CD4-positive, alpha-beta T cell treated with Interleukin-17A for 1 hour (primary cell): ENCODE measurements at places on chromosomes 5 and 9.
A peak's percentile ranks its signal among the peaks of the same experiment; 100 is the strongest.

DNA sequence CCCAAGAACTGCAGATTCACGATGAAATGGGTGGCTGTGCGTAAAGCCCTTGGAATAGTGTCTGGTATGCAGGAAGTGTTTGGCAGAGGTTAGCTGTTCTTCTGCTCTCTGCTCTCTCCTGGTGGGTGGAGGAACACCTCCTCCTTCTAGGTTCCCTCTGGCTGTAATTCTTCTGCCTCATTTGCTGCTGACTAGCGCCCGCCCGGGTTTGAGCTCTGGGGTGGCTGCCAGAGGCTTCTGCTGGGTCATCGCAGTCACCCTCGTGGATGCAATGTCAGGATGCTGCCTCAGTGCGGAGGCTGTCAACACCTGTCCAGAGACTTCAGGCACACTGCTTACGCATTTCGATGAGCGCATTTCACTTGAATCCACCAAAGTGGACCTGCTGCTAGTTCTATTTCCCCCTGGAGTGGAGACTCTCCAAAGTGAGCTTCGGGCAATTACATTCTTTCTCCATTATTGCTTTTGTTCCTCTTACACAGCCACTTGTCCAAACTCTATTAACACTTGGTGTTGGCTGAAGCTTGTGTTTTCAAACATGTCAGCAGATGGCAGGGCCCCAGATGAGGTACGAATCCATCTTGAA, 11.7 kb downstream of the DOCK2 start:
- DNase-seq, result no peak

- DNase-seq, result no peak
These were observed 233.4 kb upstream of the CDH6 start for GRCh38 chr5:30960036-30960435.

- peak; percentile 88 for DNase-seq
These were observed 19.3 kb downstream of the PPIP5K2 start for GRCh38 chr5:103139264-103139865.

- DNase-seq, result no peak
These were observed 118.1 kb downstream of the DPYSL3 start for GRCh38 chr5:147391781-147392180.

DNA sequence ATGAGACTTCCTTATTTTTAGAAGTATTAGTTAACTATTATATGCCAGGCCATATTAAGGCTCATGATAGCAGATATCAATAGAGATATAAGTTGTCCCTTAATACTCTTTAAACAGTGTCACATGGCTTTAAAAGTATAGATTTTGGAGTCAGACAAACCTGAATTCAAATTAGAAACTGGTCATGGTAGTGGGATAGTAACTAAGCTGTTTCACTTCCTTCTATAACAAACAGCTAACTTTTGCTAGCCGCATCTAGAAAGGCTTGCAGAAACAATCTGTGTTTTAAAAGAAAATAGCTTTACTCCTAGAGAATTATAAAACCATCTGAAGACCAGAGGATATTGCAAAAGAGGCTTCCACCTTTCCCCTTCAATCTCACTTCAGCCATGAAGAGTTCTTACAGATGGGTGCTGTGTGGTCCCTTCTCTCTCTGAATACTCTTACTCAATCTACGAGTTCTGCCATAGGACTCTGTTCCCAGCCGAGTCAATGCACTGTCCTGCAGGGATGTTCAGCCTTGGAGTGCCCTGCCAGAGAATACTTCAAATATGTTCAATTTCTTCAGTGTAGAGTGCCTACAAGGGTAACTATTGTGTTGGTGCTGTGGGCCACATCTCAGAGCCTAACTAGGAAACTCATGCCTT, 810.2 kb downstream of the EFNA5 start:
- DNase-seq, result no peak

DNA sequence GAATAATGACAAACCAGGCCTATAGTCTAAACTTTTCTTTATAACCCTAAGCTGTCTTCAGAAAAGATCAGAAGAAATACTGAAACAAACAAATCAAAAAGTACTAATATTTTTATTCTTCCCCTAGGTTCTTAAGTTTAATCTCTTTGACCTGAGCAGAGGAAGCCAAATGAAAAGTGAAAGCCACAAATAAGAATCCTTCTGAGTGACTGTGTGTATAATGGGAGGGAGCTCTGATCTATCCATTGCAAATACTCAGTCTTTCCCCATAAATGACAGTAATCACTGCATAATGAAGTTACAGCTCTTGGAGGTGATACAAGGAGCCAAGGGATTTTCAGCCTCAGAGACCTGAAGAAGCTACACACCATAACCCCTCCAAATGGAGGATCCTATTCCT, 126.9 kb upstream of the ATP10B start:
- DNase-seq, result no peak

- no peak for DNase-seq
These were observed 23.4 kb downstream of the URM1 start for GRCh38 chr9:128394379-128395168.

GRCh38 chr5:170166101-170166500, 60.4 kb downstream of the FOXI1 start:
- DNase-seq, result no peak

DNA sequence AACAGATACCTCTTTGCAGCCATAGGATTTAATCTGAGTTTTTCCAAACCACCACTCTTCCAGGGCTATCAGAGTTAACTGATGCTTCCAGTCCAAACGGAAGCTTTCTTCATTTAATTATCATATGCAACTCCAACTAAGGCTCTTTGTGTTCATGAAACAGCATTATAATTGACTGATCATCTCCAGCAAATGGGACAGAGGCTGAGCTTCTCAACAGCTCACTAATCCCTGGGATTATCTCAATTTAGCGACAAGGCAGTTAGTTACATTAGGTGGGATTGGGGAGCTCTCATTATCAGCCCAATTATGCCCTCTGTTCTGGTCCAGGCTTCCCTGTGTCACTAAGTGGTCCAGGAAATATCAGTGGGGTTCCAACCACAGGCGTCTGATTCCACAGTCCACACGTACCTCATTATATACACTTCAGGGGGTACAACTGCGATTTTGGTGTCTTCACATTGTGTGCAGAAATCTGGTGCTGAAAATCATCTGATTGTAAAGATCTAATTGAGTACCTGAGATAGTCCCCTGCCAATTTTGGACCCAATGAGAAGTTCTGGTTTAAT, 313.5 kb upstream of the PANK3 start:
- DNase-seq, result no peak

- DNase-seq, result no peak
These were observed 3.7 kb downstream of the LSM11 start for GRCh38 chr5:157747173-157747740.

DNA sequence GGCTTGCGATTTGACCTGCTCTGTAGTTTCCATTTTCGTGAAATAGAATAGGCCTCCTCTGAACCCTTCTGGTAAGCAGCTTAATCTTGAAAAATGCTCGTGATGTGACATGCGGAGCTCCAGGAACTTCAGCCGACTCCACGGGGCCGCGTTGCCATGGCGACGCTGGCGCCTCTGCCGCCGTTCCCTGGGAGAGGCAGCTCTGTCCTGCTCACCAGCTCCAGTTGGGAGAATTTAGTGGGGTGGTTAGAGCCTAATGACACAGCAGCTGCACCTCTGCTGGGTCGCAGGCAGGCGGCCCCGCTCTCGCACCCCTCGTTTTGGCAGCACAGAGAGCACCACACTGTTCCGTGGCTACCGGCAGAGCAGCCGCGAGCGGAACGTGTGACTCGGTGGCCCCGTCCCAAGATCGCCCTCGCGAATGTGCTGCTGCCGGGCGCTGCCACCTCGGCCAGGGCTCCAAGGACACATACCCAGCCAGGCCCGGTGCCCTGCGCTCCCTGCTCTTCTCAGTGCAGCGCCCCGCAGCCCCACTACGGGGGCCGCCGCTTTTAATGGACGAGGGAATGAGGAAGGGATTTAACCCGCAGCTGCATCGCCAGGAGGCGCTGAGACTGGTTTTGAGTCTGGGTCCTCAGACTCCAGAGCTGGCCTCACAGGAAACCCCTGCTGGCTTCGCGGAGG, 131.2 kb upstream of the LMX1B start:
- no peak for DNase-seq

- no peak for DNase-seq
These were observed 346.7 kb downstream of the PLK2 start for GRCh38 chr5:58113172-58113571.

DNA sequence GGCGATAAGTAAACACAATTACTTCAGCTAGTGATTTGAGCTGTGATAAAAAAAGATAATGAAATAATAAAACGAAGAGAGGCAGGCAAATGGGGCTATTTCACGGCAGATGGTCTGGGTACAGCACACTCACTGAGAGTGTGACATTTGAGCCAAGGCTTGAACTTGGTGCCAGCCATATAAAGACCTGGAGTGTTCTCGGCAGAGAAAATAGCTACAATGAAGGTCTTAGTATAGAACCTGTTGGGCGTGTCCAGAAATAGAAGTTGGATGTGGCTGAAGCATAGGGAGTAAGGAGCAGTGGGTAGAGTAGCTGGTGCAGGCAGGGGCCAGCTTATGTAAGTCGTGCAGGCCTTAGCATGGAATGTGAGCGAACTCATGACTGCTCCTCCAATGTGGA, 660.3 kb upstream of the WWC1 start:
- DNase-seq, result no peak

- DNase-seq, result no peak
These were observed 57.6 kb downstream of the IL31RA start for GRCh38 chr5:55908804-55909203.

DNA sequence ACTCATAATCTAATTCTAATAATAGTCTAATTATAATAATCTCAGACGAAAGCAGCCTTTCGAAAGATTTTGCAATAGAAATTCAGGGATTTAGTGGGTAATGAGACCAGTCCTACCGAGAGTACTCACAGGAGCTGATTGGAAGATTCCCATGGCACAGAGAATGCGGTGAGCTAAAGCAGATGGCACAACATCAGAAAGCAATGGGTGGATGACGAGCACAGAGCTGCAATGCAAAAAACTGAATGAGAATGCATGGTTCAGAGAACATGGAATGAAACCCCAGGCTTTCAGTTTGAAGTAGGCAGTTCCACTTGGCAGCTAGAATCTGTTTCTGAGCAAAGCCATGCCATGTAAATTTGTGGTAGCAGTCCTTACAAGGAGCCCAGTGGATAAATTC, 78.2 kb upstream of the SPINK5 start:
- DNase-seq, result no peak

- DNase-seq, result no peak
These were observed 13.8 kb downstream of the PDCL start for GRCh38 chr9:122814545-122814944.

GRCh38 chr5:103346162-103346748, 87.7 kb downstream of the MACIR start:
- no peak for DNase-seq

GRCh38 chr5:59729820-59730219, 163.7 kb downstream of the PDE4D start:
- DNase-seq, result no peak

DNA sequence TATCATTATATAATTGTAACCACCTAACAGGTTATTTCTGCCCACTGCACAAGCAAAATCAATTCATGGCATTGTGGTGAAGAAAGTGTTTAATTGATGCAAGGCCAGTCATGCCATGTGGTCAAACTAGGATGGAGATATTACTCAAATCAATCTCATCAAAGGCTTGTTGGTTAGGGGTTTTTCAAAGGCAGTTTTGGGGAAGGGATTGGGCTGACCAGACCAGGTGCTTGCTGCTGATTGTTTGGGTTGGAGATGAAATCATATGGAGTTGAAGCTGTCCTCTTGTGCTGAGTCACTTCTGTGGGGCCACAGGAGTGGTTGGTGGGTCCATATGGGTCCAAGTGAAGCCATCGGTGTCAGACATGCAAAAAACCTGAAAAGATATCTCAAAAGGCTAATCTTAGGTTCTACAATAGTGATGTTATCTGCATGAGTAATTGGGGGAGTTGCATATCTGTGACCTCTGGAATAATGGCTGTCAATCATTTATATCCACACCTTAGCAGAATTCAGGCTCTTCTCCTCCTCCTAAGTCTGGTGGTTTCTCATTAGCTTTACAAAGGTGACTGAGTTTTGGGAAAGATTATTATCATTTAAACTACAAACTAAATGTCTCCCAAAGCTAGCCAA, 44.9 kb downstream of the HMGCS1 start:
- DNase-seq, result no peak

DNA sequence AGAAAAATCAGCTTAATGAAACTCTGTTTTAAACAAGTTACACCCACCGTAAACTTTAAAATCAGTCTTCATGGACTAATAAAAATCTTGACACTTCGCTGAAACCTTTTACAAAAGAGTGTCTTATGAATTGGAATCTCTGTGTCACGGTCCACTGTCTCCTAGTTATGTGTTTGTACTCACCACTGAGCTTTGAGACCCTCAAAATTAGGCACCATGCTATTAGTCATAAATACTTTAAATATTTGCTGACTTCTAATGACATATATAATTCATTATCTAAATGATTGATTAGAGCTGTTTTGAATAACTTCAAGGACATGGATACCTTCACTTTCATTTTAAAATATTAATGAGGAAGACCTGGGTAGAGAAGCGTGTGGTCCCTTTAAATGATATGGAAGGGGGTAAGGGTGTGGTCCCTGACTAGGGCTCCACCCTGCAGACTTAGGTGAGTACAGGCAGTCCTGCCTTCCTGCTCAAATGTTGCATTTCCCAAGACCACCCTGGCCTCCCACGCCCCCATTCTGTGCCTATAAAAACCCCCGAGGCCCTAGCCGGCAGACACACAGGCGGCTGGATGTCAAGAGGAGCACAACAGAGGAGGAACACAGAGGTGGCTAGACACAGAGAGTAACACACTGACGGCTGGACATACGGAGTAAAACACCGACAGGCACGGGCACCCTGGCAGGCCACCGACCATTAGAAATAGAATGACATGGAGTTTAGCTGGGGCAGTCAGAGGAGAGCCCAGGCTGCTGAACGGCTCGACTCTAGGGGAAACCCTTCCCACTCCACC, 179.0 kb upstream of the CDH9 start:
- no peak for DNase-seq

DNA sequence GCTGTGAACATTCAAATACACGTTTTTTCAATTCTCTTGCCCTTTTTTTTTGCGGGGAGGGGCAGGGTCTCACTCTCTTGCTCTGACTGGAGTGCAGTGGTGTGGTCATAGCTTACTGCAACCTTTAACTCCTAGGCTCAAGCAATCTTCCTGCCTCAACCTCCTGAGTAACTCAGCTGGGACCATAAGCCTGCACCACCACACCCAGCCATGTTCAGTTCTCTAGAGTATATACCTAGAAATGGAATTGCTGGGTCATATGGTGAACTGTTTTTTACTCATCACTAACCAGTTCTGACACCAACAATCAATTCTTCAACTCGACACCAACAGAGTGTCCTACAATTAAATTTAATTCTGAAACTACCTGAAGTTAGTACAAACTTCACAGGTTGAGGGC, 85.5 kb upstream of the ZNF169 start:
- DNase-seq, result no peak

DNA sequence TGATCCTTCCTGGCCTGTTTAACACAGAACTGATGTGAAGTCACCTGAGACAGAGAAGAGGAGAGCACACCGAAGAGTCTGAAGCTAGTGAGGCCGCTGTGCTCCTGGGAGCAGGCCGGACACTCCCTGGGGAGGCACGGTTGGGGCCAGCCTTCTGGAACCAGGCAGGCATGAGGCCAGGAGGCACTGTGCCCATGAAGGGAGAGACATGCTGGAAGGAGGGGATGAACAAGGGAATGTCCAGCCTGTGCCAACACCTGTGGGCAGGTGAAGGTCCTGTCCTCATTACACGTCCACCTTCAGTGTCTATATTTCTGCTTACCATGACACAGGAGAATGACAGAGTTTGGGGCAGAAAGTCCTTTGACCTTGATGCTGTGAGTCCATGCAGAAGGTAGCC, 183.8 kb upstream of the S1PR3 start:
- no peak for DNase-seq
